Jurkat, Clone E6-1 (cell line): ENCODE measurements at places on chromosomes 6 and 20.

- peak; percentile 79 for DNase-seq
Observed at GRCh38 chr20:50569864-50570836, 60.0 kb downstream of the PTPN1 start.

DNA sequence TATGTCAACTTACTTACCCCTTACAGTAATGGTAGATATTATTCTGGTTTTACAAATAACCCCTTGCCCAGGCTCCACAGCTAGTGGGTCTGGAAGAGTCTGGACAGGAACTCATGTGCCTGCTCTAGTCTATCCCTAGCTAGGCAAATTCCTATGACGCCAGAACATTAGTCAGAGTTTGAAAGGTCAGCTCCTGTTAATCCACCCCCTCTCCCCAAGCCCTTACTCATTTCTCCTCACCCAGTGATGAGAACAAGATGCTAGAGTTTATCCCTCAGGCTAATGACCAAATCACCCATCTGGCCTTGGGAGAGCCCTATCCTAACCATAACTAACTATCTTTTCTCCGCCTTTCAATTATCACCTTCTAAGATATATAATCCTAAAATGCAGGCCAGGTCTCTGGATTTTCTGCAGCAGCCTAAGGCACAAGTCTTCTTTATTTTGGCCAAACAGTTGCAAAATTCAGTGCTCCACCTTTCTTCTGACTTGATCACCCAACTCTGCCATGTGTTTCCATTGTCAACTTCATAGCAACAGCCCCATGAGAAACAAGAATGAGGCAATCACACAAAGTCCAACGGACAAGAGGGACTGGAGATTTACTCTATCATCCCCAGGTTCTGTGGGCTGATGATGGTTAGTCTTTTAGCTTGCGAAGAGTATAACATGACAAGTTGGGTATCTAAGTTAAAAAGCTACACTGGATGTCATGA lies 113.3 kb downstream of the TASP1 start:
- no peak for DNase-seq

- DNase-seq: peak; percentile 55
Observed at GRCh38 chr20:60446267-60447111, 488.3 kb downstream of the CDH26 start.

- DNase-seq: no peak
Observed at GRCh38 chr20:59159091-59159490, 4.5 kb upstream of the ZNF831 start.

GRCh38 chr6:7219310-7219709 lies 93.7 kb downstream of the SSR1 start:
- no peak for DNase-seq

GRCh38 chr6:74826263-74826662 lies 379.6 kb downstream of the COL12A1 start:
- DNase-seq: no peak

DNA sequence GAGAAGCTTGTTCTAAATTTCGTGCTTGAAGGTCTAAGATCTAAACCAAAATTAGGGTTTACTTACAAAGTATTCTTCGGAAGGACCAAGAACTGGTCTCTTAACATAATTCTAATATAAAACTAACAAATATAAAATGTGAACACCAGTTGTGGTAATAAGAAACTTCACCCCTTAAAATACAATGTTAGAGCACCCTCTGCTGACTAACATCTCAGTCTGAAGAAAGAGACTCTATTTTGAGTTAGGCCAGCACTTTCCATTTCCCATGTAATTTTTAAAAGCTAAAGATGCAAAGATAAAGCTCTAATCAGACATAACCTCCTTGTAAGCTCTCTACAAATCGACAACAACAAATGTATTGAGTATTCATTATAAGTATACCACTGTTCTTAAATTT lies 24.6 kb downstream of the ATG5 start:
- DNase-seq: no peak

DNA sequence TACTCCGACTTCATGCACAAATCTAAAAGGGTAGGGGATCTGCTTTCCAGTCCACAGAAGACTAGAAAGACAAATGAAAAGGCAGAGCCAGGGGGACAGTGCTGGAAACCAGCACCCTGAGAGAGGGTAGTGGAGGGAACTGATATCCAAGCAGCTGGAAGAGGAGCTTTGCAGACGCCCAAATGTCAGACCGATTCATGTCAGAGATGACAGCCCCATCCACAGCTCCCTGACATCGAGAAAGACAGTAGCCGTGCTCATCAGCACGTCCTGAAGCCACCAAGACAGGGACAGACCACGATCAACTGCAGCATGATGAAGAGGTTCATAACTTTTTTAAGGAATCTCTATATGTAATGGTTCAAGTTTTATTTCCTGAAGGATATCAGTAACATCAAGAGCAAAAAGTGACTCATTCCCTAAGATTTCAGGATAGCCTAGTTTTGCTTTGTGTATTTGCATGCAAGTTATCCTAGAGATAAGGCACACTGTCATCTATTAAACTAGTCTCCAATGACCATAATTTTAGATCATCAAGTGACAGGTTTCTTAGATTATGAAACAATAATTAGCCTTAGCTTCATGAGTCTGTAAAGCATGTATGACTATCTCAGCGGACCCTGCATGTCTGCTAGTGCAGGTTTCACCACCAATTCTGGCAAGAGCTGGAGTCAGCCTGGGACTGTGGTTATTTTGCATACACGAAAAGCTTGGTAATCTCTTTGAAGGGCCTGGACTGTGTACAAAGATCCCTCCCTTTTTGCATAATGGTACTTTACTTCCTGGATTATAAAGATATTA lies 43.0 kb downstream of the PRDM1 start:
- no peak for DNase-seq

DNA sequence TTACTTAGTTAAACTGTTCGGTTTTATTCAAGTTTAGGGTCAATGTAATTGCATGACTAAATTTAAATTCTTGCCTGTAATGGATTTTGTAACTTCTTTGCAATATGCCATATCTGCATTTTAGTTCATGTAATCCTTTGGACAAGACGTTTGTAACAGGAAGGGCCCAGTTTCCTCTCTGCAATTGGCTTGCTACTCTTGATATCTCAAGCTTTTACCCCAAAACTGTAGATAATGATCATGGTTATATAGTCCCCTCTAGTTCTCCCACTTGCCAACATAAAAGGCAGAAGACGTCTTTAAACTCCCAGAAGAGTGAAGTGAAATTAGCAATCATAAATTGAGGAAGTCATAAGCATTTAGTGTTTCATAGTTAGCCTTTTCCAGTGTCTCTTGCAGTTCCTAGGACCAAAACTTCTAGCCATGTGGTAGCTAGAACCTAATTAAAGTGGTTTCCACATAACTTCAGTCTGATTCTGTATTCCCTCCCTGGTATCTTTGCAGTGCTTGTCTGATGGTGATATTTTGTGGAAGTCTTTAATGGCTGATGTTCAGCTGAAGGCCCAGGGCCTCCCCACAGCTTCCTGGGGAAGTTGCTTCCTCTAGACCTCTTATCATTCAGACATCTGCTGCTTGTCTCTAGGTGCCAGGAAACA lies 117.8 kb upstream of the SUPT3H start:
- peak; percentile 95 for DNase-seq

- no peak for DNase-seq
Observed at GRCh38 chr6:30979690-30980089, 3.8 kb upstream of the MUC21 start.

GRCh38 chr20:34452281-34452982 lies 63.8 kb upstream of the DYNLRB1 start:
- no peak for DNase-seq

DNA sequence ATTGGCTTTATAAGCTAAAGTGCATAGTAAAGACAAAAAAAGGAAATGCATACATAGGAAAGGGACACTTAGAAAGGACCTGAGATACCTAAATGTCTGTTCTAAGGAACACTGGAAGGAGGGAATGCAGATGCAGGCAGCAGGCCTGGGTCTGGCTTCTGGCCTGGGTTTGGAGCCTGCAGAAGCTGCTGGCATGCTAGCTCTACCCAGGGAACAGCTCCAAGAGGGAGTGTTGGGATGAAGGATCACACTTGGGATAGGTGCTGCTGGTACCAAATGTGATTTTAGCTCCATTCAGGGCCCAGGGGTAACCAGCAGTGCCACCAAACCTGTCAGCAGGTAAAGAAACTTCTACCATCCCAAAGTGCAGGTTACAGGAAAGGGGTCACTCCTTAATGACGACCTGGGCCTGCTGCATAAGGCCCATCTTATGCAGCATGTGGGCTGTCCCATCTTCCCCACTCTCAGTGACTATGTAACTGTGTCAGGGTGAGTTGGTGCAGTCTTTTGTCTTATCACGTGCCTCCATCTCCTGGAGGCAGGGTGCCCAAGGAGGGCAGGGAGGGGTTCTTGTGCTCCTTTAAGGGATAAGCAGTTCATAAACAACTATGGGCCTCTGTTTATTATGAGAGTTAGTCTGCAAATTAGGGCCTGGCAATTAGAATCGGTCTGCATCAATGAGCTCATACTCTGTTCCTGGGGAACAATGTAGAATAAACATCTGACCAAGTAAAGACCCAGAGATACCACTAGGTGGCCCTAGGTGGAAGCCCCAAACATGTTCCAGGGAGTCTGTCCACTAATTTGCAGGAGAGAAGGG lies 26.9 kb downstream of the DDX27 start:
- DNase-seq: peak; percentile 25

DNA sequence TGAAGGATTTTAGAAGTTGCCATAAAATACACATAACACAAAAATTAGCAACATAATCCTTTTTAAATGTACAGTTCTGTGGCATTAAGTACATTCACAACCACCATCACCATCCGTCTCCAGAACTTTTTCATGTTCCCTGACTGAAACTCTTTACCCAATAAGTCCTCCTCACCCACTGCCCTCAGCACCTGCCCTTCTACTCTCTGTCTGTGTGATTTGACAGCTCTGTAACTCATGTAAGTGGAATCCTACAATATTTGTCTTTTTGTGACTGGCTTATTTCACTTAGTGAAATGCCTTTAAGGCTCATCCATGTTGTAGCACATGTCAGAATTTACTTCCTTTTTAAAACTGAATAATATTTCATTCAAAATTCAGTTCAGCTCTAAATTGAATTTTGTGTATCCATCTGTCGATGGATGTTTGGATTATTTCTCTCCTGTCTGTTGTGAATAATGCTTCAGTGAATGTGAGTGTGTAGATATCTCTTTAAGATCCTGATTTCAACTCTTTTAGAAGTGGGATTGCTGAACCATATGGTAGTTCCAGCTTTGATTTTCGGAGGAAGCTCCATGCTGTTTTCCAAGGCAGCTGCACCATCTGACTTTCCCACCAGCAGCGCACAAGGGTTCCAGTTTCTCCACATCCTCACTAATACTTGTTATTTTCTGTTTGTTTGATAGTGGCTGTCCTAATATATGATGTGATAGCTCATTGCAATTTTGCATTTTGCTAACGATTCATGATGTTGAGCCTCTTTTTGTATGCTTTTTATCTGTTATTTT lies 4.2 kb downstream of the ENTPD6 start:
- no peak for DNase-seq

DNA sequence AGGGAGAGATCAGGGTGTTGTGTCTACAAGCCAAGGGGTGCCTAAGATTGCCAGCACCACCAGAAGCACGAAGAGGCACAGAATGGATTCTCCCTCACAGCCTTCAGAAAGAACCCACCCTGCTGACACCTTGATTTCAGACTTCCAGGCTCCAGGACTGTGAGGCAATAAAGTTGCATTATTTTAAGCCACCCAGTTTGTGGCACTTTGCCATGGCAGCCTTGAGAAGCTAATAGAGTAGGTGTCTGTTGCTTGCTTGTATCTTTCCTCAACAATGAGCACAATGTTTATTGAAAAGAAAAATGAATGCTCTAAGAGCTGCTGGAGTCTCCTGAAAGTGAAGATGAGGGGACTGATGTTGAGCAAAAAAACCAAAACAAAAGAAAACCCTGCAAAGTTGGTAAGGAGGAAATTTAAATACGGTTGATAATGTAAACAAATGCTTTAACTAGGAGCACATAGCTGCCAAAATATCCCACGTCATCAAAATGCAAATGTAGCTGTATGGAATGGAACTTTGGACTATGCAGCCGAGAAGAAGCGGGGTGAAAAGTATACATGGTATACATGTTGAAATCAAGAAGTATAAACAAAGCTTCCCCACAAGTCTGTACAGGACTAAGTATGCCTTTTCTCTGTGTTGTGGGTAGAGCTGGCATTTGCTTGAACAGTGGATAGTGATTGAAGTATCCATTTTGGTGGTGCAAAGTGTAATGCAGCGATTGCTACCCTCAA lies 8.0 kb downstream of the IL20RA start:
- no peak for DNase-seq

- no peak for DNase-seq
Observed at GRCh38 chr6:50661636-50662035, 51.7 kb upstream of the TFAP2D start.

- no peak for DNase-seq
Observed at GRCh38 chr6:126086560-126086959, 100.2 kb downstream of the TRMT11 start.

DNA sequence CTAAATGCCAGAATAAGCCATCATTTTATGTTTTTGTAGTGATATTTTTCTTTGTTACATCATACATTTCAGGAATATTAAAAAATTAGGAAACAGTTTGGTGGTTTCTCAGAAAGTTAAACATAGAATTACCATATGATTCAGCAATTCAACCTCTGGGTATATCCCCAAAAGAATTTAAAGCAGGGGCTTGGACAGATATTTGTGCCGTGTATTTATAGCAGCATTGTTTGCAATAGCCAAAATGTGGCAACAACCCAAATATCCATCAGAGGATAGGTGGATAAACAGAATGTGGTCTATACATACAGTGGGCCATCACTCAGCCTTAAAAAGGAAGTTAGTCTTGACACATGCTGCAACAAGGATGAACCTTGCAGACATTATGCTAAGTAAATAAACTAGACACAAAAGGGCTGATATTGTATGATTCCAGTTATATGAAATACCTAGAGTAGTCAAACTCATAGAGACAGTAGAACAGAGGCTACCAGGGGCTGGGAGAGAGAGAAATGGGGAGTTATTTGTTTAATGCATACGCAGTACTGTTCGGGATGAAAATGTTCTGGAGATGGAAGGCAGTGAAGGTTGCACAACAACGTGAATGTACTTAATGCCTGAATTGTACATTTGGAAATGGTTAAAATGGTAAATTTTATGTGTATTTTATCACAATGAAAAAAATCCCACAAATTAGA lies 18.9 kb upstream of the TRAF3IP2 start:
- DNase-seq: no peak

- no peak for DNase-seq
Observed at GRCh38 chr6:125940247-125941041, 16.1 kb upstream of the HINT3 start.

DNA sequence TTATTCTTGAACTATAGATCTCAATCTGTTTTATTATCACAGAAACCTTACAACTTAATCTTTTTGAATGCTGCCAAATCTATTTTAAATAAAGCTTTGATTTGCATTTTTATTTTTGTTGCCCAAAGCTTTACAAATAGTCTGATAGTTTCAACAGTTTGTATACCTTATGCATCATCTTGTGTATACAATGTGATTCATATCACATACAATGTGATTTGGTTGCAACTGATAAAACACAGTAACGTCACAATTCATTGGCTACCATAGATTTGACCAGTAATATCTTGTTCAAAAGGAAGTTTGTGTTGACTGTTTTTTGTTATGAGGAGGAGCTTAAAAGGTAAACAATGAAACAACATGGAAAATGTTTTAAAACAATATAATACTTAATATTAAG lies 110.9 kb downstream of the EYA4 start:
- DNase-seq: no peak

GRCh38 chr6:2434116-2434515 lies 188.7 kb upstream of the GMDS start:
- DNase-seq: no peak

- DNase-seq: no peak
Observed at GRCh38 chr6:167481307-167481926, 156.5 kb downstream of the TTLL2 start.

GRCh38 chr6:74834967-74835366 lies 370.9 kb downstream of the COL12A1 start:
- DNase-seq: no peak
